ENCODE measurements at places on chromosomes 6 and 20.

GRCh38 chr6:156686301-156686994, 90.7 kb upstream of the ARID1B start:
- no peak for DNase-seq

DNA sequence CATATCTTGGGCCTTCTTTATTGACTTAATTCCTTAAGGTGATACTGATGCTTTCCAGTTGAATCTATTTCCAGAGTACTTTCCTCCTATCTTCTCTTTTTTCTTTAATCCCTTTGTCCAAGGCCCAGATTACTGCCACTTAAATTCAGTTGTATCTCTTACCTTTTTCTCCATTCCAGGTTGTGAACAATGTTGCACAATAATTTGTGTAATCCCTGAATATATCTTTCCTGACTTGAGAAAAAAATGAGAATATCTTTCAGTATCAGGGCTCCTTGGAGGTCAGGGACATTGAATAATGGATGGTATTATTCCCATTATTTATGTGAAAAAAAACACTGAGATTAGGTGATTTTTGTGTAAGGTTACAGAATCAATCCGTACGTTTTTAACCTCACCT, 683.3 kb downstream of the PTPRT start:
- DNase-seq, result no peak

DNA sequence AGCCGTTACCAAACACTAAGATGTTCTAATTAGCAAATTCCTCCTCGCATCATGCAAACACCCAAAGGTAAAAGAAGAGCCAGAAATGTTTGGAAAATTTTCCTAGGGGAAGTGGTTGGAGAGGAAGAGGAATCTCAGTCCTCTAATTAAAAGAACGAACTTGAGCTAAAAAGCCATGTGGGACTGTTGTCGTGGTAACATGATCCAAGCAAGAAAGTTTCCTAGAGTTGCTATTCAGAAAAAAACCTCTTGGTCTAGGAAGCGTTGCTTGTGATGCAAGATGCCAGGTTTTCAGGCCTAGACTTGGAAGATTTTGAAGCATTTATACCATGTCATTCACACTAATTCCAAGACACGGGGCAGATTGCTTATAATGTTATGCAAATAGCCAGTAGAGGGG, 106.8 kb upstream of the DOK5 start:
- no peak for DNase-seq

DNA sequence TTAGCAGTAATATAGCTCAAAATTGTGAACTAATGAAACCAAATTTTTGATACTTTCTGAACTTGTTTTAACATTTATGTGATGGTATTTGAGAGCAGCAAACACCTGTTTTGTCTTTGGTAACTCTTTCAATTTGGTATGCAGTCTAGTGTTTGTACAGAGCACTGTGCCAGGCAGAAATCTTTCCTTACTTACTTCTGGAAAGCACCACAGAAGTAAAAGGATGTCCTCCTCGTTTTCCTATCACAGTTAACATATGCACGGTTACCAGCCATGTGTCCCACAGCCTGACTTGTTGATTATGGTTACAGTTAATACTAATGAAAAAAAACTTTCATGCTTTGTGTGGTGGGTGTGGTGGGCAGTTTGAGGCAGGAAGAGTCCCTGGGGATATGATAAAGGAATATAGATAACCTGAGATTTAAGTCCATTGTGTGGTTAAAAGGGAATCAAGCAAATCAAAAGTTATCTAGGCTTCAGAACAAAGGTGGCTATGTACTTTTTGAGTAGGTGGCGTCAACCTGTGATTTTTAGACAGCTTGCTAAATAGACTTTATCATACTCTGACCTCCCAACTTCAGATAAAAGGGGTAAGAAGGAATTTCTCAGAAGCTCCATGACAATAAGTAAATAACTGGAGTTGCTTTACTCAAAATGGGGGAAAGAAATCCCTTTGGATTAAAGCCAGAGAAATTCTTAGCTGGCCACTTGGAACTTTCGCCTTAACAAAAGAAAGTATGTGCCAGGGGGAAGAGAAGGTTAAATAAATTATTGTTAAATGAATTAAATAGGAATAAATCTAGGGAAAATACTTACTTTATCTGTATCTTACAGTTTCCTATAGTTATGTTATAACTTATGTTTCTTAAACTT, 20.1 kb upstream of the COL10A1 start:
- no peak for DNase-seq

- DNase-seq, result peak; percentile 73
Observed at GRCh38 chr6:85449388-85449817, 480 bp upstream of the NT5E start.

GRCh38 chr6:125212377-125212776, 58.8 kb downstream of the TPD52L1 start:
- no peak for DNase-seq

DNA sequence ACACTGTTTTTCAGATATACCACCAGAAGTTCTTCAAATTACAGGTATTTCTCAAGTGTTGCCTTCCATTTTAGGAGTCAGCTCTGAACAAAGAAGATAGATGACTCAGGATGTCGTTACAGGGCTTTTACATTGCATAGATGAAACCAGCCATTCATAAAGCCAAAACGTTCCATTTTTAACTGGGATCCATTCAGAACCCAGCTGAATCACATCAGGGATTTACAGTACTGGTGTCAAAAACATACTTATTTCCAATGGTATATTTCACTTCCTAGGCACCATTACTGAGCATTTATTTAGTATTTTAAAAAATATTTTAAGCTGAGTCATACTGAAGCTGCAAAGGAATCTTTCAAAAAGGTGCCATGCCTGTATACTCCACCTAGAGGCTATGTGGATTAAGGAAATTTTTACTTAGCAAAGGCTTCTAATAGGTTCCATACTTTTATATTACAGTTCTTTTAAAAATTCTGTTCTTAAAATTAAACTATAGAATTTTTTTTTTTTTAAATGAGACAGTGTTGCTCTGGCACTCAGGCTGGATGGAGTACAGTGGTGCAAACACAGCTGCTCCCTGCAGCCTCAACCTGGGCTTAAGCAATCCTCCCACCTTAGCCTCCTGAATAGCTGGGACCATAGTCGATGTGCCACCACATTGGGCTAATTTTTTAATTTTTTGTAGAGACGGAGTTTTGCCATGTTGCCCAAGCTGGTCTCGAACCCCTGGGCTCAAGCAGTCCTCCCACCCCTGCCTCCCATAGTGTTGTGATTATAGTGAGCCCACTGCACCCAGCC, 2.6 kb downstream of the ASF1A start:
- peak; percentile 58 for DNase-seq

GRCh38 chr6:157157258-157157657, 166.1 kb downstream of the TMEM242 start:
- DNase-seq, result no peak

DNA sequence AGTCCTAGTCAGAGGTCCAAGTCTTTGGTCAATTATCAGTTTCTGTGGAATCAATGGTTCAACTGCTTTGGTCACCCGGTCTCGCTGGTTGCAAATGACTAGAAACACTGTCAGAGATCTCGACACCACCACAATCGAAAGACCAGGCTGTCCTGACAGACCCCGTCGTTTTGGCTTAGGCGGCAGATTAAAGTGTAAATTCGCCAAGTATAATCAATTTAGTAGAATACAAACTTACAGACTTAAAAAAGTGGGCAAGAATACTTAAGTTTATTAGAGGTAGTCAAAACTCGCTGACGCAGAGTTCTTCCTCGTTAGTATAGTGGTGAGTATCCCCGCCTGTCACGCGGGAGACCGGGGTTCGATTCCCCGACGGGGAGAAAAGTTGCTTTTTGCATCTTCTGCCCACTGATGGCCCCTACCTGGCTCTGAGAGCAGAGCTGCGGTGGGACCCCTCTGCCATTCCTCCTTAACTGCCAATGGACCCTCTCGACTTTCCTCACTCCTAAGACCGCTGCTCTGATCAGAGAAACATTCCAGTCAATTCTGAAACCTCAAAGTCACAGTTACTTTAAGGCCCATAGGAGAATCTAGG, 30.6 kb upstream of the ZNF184 start:
- DNase-seq, result peak; percentile 73

DNA sequence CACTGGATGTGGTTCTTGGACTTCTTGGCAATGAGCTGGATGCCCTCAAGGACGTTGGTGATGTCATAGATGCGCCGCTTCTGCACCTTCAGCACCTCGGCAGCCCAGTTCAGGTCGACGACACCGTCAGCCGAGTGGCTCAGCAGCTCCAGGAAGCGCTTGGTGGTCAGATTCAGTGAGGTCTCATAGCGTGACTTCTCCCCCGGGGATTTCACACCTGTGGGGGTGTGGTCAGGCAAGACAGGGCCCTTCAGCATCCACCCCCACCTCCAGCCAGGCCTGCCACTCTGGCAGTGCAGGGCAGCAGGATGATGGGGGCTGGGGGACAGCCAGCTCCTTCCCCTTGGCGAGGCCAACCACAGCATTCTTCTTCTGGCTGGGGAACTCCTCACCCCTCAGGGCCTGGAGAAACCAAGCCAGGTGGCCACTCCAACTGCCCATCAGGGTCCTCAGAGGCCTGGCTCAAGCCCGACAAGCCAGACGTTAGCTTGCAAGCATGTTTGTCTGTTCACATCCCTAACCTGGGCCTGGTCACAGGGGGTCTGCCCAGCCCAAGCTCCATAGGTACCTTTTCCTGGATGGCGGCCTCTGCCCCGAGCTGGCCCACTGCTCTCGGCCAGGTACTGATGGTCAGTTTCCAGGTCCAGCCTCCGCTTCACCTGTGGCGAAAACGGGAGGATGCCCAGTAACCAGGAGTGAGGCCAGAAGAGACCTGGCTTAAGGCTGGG, 5.7 kb upstream of the NECAB3 start:
- no peak for DNase-seq

- no peak for DNase-seq
Observed at GRCh38 chr6:2165286-2165685, 80.1 kb downstream of the GMDS start.

GRCh38 chr6:31969712-31970603, 2.0 kb downstream of the DXO start:
- peak; percentile 31 for DNase-seq

DNA sequence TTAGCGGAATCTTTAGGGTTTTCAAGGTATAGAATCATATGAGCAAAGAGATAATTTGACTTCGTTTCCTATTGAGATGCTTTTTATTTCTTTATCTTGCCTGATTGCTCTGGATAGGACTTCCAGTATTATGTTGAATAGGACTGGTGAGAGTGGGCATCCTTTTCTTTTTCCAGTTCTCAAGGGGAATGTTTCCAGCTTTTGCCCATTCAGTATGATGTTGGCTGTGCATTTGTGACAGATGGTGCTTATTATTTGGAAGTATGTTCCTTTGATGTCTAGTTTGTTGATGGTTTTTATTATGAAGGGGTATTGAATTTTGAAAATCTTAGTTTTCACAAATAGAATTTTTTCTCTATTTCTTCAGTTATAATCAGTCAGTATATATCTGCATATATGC, 656.6 kb upstream of the MAP3K7 start:
- no peak for DNase-seq

GRCh38 chr6:98469141-98469540, 365.2 kb upstream of the POU3F2 start:
- no peak for DNase-seq

GRCh38 chr20:1160496-1160895, 24.3 kb downstream of the TMEM74B start:
- no peak for DNase-seq

- no peak for DNase-seq
Observed at GRCh38 chr6:34597605-34598353, 41.6 kb upstream of the SPDEF start.

DNA sequence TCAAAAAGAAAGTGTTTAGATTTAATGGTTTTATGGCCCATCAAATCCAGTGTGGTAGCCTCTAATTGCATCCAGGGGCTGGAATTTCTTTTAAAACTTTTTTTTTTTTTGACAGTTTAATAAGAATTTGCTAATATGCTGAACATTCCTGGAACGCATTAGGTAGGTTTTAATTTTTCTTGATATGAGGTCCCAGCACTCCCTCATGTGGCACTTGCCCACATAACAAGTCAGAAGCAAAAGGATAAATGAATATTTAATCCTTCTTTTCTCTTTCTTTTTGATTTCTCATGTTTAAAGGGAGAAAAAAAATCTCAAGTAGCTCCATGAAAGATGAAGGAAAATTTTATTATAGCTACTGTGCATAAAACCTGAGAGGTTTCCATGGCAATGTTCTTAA, 13.5 kb downstream of the HAO1 start:
- no peak for DNase-seq

- DNase-seq, result no peak
Observed at GRCh38 chr20:11981366-11981947, 63.8 kb downstream of the BTBD3 start.

DNA sequence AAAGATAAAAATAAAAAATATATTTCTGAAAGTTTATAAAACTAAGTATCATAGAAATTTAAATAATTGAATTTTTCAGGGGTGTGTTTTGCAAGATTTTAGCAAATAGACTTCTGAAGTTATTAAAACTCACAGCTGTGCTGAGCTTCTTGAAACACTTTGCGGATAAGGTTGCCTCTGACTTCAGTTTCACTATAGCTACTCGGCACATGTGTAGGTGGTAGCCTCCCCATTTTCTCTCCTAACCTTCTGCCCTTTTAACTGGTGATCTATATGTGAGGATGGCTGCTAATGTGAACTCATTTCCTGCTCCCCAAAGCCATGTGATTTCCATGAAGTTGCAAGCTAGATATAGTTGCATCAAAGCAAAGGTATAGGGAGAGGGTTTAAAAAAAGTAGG, 129.3 kb upstream of the STMND1 start:
- DNase-seq, result no peak

DNA sequence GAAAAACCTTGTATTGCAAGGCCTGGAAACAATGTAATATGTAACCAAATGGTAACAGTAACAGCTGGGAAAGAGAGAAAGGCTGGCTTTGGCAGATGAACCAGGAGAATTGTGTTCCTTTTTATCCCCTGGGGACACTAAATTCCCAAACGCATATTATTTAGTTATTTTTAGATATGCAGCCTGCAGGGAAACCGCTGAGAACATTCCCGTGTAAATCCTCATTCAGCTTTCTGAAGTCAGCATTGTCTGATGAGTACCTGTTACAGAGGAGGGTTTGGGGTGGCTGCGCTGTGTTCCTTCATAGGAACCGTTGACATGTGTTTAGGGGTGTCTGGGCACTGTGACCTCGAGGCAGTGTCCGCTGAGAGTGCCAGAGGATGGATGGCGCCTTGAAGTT, 101.3 kb downstream of the SMOC2 start:
- no peak for DNase-seq

GRCh38 chr6:53992522-53992921, 118.7 kb upstream of the MLIP start:
- no peak for DNase-seq

All from CD8-positive, alpha-beta T cell (primary cell).